RWPE2 (cell line): ENCODE measurements at places on chromosomes 1 and 21.

- H3K27ac ChIP-seq = no peak overlapping the region
- no peaks in the 10 kb centered on the region for H3K36me3 ChIP-seq
- H3K27me3 ChIP-seq = no peaks in the 10 kb centered on the region
- DNase-seq = no peak
Measured at GRCh38 chr1:87108814-87109411, 194.5 kb downstream of the HS2ST1 start.

GRCh38 chr1:68826836-68827235, 330.0 kb upstream of the DEPDC1 start:
- H3K4me3 ChIP-seq = no peak overlapping the region
- no peaks in the 10 kb centered on the region for H3K4me1 ChIP-seq
- no peaks in the 10 kb centered on the region for H3K36me3 ChIP-seq
- no peaks in the 10 kb centered on the region for H3K27me3 ChIP-seq
- H3K27ac ChIP-seq = no peak overlapping the region

- no peak for DNase-seq
- no peak overlapping the region for H3K4me3 ChIP-seq
- no peaks in the 10 kb centered on the region for H3K36me3 ChIP-seq
- no peaks in the 10 kb centered on the region for H3K27me3 ChIP-seq
Measured at GRCh38 chr1:24713176-24713575, 32.1 kb upstream of the CLIC4 start.

DNA sequence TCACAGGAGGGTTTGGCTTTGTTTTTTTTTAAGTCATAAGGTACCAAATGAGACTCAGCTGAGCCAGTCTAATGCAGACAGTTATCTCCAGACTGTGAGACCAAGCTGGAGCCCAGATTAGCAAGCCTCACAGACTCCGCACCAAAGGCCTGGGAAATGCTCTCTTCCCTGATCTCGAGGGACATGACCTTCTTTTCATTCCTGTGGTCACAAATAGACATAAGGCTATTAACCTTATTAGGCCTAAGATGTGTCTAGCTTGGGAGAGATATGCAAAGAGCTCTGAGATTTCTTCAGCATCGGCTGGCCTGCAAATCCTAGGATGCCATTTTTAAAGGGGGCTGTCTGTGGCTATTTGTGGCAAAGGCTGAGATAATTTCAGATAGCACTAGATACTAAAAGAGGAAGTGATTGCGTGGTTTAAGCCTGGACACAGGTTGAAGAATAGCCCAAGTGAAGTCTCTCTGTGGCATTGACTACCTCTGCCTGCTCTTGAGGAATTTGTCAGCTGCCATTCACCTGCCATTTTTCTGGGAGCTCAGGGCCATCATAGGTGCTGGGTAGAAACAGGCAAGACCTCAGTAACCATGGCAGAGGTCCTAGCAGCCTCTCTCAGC, 301.3 kb downstream of the SIPA1L2 start:
- no peak for DNase-seq
- H3K36me3 ChIP-seq = no peaks in the 10 kb centered on the region
- no peaks in the 10 kb centered on the region for H3K27me3 ChIP-seq
- no peaks in the 10 kb centered on the region for H3K4me1 ChIP-seq

GRCh38 chr1:168550971-168551370, 7.2 kb upstream of the XCL2 start:
- H3K4me1 ChIP-seq = no peaks in the 10 kb centered on the region
- no peak for DNase-seq
- H3K4me3 ChIP-seq = no peak overlapping the region
- H3K27me3 ChIP-seq = no peaks in the 10 kb centered on the region

GRCh38 chr1:243572940-243573339, 277.1 kb downstream of the AKT3 start:
- no peaks in the 10 kb centered on the region for H3K27me3 ChIP-seq
- no peaks in the 10 kb centered on the region for H3K4me1 ChIP-seq
- no peaks in the 10 kb centered on the region; the same call in 1 of the 2 replicates for H3K36me3 ChIP-seq
- no peak overlapping the region for H3K27ac ChIP-seq
- H3K4me3 ChIP-seq = no peak overlapping the region

DNA sequence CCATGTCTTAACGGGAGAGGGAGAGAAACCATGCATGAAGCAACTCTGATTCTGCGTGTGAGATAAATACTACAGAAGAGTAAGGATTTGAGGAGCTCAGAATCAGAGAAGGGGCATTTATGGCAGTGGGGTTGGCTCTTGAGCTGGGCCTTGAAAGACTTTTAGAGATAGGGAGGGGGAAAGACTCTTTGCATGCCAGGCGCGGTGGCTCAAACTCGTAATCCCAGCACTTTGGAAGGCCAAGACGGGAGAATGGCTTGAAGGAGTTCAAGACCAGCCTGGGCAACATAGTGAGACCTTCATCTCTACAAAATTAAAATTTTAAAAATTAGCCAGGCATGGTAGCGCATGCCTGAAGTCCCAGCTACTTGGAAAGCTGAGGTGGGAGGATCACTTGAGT, 672 bp downstream of the ARMH1 start:
- peak overlapping the region; percentile 57 for H3K4me3 ChIP-seq
- no peak overlapping the region for H3K27ac ChIP-seq
- H3K36me3 ChIP-seq = no peaks in the 10 kb centered on the region
- DNase-seq = no peak
- no peaks in the 10 kb centered on the region for H3K27me3 ChIP-seq

DNA sequence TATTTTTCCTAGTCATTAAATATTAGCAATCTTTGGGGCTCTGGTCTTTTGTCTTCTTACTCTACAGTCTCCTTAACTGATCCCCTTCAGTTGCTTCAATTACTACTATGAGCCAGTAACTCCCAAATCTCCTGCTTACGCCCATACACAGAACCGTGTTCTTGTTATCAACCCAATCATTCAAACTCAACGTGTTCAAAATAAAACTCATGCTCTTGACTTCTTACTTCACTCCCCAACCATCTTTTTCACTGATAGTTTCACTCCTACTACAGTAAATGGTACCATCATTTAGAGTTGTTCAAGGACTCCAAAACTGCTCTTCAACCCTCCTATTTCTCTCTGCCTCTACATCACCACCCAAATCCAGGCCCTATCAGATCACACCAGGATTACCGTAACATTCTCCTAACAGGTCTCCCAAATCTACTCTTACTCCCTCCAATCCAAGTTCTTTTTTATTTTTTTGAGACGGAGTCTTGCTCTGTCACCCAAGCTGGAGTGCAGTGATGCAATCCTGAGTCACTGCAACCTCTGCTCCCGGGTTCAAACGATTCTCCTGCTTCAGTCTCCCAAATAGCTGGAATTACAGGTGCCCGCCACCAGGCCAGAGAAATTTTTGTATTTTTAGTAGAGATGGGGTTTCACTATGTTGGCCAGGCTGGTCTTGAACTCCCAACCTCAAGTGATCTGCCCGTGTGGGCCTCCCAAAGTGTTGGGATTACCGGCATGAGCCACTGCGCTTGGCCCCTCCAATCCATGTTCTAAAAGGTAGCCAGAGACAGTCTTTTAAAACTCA, 3.0 kb downstream of the YARS1 start:
- DNase-seq = no peak
- H3K36me3 ChIP-seq = peaks cover 78% of the 10 kb centered on the region
- H3K4me3 ChIP-seq = no peak overlapping the region
- no peaks in the 10 kb centered on the region for H3K27me3 ChIP-seq
- no peak overlapping the region for H3K27ac ChIP-seq
- H3K4me1 ChIP-seq = peaks cover 12% of the 10 kb centered on the region

DNA sequence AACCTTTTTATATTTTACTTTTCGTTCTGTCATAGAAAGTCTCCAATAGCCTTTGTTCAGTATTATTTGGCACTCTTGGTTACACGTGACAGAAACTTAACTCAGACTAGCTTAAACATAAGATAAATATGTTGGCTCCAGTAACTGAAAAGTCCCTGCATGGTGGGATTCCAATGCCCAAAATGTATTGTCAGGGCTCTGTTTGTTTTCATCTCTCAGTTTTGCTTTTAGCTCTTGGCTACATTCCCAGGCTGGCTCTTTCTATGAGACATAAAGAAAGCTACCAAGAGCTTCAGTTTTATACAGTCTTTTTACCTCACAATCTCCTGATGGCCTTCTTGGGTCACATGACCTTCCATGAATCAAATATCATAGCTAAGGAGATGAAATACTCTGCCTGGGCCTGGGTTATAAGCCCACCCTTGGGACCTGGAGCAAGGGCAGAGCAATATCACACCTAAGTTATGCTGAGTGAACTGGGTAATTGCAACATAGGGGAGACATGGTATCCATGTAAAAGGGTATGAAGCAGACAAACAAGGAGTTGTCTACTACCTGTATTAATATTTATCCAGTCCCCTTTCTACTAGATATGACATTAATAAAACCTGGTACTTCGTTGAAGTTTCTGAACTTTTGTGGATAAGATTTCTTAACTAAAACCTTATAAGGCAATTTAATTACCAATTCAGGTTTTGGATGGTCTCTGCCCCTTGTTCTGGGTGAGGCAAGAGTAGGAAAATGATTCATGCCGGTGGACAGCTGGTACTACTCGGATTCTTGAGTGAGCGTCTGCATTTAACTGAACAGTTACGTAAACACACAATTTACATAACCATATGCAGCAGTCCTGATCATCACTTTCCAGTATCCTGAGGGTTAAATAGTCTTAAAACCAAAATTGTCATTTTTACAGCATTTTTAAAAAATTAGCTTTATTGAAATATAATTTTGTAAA, 442.3 kb downstream of the GPATCH2 start:
- H3K36me3 ChIP-seq = no peaks in the 10 kb centered on the region
- no peak overlapping the region for H3K27ac ChIP-seq
- no peak for DNase-seq
- no peaks in the 10 kb centered on the region for H3K27me3 ChIP-seq

- H3K27me3 ChIP-seq = no peaks in the 10 kb centered on the region
- H3K27ac ChIP-seq = peak overlapping the region; percentile 37
- no peaks in the 10 kb centered on the region for H3K36me3 ChIP-seq
- DNase-seq = no peak
- H3K4me1 ChIP-seq = peaks cover 15% of the 10 kb centered on the region
Measured at GRCh38 chr1:162548170-162548569, 13.4 kb upstream of the UAP1 start.

DNA sequence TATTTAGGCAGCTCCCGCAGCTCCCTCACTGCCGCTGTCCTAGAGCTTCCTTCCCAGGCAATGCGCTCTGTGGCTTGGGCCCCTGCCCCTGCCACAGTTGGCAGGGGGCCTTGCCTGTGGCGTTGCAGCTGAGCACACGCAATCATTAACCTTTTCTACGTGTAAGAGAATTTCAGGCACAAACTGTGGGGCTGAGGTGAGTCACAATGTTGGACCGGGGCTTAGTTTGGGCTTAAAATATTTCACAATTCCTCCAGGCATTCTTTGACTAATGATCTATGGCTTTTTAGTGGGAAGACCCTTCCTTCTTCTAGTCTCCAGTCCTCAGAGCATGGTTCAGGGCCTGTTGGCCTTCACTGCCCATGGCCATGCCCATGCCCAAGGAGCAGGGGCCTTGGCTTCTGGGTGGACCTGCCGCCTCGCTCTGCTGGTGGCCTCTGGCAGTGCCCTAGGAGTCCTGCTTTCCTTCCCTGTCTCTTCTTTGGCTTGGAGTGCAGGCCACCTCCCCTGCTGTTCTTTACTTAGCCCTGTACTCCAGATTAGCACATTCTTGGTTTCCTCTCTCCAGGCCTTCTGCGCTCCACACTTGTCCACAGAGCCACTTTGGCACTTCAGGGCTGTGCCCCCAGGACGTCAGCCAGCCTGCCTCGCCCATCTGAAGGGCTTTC, 39.2 kb downstream of the MAPKAPK2 start:
- H3K27me3 ChIP-seq = no peaks in the 10 kb centered on the region
- peaks cover 18% of the 10 kb centered on the region for H3K4me1 ChIP-seq
- peaks cover 2% of the 10 kb centered on the region; the same call in 1 of the 2 replicates for H3K36me3 ChIP-seq
- H3K27ac ChIP-seq = peak overlapping the region; percentile 35
- H3K4me3 ChIP-seq = no peak overlapping the region

GRCh38 chr1:232899839-232900238, 50.6 kb upstream of the NTPCR start:
- H3K4me1 ChIP-seq = no peaks in the 10 kb centered on the region
- DNase-seq = no peak
- no peaks in the 10 kb centered on the region for H3K27me3 ChIP-seq
- no peak overlapping the region for H3K27ac ChIP-seq

DNA sequence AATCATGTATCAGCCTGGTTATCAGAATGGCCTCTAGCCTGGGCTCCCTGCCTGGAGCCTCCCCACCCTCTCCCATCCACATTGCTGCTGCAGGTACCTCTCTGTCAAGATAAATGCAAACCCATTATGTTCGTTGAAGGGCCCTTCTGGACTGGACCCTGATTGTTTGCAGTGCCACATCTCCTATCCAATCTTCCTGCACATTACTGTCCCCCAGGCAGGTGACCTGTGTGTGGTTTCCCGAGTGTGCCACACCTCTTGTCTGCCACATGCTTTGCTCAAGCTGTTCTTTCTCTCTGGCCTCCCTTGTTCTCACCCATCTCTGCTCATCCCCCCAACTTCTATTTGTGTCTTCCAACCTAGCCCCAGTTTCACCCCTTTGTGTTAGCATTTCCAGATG, 32.4 kb downstream of the IER5 start:
- H3K4me1 ChIP-seq = peaks cover 34% of the 10 kb centered on the region
- no peaks in the 10 kb centered on the region for H3K27me3 ChIP-seq
- no peak overlapping the region for H3K4me3 ChIP-seq
- H3K36me3 ChIP-seq = no peaks in the 10 kb centered on the region

DNA sequence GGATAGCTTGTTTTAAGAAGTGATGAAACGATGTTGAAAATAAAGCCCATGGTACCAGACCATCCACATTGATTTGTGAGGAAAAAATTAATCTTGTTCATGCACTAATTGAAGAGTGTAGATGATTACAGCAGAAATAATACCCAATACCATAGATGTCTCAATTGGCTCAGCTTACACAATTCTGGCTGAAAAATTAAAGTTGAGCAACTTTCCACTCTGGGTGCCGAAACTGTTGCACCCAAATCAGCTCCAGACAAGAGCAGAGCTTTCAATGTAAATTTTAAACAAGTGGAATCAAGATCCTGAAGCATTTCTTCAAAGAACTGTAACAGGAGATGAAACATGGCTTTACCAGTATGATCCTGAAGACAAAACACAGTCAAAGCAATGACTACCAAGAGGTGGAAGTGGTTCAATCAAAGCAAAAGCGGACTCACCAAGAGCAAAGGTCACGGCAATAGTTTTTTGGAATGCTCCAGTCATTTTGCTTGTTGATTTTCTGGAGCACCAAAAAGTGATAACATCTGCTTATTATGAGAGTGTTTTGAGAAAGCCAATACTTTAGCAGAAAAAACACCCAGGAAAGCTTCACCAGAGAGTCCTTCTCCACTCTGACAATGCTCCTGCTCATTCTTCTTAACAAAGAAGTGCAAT, 16.1 kb upstream of the KCNA3 start:
- H3K4me3 ChIP-seq = no peak overlapping the region
- H3K4me1 ChIP-seq = peaks cover 10% of the 10 kb centered on the region
- H3K27me3 ChIP-seq = no peaks in the 10 kb centered on the region

GRCh38 chr1:151372058-151372934, at the start of gene SELENBP1:
Gene SELENBP1 (minus strand): TSS chr1:151372705. CDS start chr1:151372641, 64 bp downstream.
- no peaks in the 10 kb centered on the region for H3K36me3 ChIP-seq
- no peaks in the 10 kb centered on the region for H3K27me3 ChIP-seq
- no peaks in the 10 kb centered on the region for H3K4me1 ChIP-seq
- DNase-seq = no peak
